ENCODE measurements at places on chromosomes 12 and 14. TPM values are rescaled to one million over a fixed set of nuclear protein-coding genes. Genes with fewer than 3 reads are reported as not detected.

GLIPR1 gene
- total RNA-seq, result 327 TPM

MGP gene
- 0.56 TPM for total RNA-seq

RAD52 gene
- 11.3 TPM for total RNA-seq

SELPLG gene
- 3.2 TPM for total RNA-seq

GDF3 gene
- not detected for total RNA-seq

SLC5A8 gene
- total RNA-seq, result not detected

HOMEZ gene
- total RNA-seq, result 7.7 TPM

TMEM121 gene
- total RNA-seq, result 3.9 TPM

HOXC9 gene
- not detected for total RNA-seq

KLRG1 gene
- total RNA-seq, result 0.56 TPM

AQP5 gene
- not detected for total RNA-seq

KANSL2 gene
- 46.4 TPM for total RNA-seq

IGF1 gene
- 0.28 TPM for total RNA-seq

CCDC177 gene
- not detected for total RNA-seq

GRCh38 chr12:45655186-45655585 lies 74.3 kb upstream of the ARID2 start:
- peak; percentile 47 for DNase-seq

- DNase-seq, result no peak
Observed at GRCh38 chr12:67802731-67803130, 154.2 kb downstream of the DYRK2 start.

DNA sequence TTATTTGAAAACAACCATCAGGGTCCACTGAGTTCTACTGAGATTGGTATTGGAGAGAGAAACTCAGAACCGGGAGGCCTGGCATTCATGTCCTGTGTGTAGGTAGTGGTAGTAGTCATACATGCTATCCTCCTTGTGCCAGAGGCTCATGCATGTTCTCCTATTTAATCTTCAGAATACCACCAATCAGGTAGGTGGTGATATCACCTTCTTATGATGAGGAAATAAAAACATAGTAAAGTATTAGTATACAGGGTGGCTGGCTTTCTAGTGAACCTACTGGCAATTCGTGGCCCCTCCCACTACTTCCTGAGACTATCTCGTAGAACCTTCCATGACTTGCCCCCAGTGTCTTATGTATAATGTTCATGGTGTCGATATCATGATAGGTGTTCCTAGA lies 40.5 kb upstream of the EID3 start:
- no peak for DNase-seq

GRCh38 chr12:93645702-93646101 lies 31.5 kb upstream of the CRADD start:
- peak; percentile 71 for DNase-seq

DNA sequence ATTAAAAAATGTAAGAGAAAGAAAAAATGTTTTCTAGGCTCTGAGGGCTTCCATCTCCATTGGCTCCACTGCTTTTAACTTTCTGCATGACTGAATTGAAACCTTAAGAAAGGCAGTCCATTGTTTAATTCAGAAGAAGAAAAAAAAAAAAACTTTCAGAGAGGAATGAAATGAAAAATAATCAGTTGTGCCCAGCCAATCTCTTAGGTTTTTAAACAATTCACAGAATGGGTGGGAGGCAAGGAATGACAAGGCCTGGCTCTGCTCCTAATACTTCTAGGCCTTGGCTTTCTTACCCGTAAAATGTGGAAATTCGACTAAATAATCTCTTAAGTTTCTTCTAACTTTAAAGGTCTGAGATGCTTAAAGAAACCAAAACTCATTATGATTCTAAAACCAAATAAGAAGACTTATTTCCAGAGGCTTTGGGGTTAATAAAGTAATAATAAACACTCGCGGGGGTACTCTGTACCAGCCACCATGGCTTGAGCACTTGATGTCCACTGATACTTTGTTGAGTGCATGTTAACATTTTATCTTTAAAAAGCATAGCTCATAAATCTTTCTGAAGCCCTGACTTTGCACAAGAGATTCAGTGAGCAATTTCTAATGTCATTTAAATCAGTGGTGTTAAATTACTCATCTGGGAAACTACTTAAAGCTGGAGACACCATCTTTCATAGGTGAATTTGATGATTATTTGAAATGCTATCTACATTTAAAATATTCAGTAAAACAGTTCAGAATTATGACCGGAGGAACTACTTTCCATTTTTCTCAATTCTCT lies 49.6 kb downstream of the STON2 start:
- no peak for DNase-seq

- DNase-seq, result no peak
Observed at GRCh38 chr12:31323391-31324115, 2.4 kb downstream of the SINHCAF start.

GRCh38 chr14:43540948-43541347 lies 966.1 kb downstream of the FSCB start:
- DNase-seq, result no peak

DNA sequence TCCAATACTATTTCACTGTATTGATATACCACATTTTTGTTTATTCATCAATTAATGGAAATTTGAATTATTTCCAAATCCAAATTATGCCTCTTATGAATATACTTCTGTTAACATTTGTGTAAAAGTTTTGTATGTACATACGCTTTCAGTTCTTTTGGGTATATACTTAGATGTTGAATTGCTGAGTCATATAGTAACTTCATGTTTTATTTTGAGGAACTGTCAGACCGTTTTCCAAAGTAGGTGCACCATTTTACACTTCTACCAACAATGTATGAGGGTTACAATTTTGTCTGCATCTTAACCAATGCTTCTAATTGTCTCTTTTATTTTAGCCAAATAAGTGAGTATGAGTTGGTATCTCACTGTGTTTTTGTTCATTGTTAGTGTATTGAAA lies 10.2 kb upstream of the CCER1 start:
- DNase-seq, result no peak

- DNase-seq, result no peak
Observed at GRCh38 chr12:83190631-83191390, 504.1 kb downstream of the TMTC2 start.

DNA sequence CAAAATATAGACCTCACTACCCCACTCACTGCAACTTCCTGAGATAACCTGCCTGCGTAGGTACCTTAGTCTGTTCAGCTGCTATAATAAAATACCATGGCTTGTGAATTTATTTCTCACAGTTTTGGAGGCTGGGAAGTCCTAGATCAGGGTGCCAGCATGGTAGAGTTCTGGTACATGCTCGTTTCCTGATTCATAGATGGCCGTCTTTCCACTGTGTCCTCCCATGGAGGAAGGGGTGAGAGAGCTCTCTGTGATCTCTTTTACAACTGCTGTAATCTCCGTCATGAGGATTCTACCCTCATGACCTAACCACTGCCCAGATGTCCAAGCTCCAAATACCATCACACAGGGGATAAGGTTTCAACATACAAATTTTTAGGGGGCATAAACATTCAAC lies 49.7 kb downstream of the KCNA1 start:
- DNase-seq, result no peak

GRCh38 chr12:121892673-121893561 lies 4.3 kb downstream of the PSMD9 start:
- peak; percentile 10 for DNase-seq

- no peak for DNase-seq
Observed at GRCh38 chr12:58593557-58594304, 326.6 kb downstream of the LRIG3 start.

DNA sequence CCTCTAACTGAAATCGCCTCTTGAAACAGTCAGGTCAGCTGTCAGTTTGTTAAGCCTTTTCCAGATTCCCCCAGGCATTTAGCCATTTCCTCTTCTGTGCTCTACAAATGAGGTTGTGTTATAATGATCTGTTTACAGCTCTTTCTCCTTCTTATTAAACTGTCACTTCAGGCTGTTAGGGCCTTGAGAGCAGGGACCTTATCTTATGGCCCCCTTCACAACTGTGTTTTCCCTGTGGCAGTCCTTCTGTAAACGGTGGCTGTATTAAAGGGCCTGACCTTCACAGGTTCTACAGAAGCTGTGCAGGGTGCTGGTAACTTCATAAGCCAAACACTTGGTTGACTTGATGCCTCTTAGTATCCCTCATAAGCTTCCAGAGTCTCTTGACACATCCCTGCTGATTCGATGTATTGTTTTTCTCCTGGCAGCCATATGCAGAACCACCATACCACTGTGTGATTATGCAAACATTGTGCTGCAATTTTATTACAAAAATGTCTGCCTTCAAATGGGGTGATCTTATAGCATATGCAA lies 104.7 kb downstream of the PLEKHA5 start:
- DNase-seq, result peak; percentile 35

GRCh38 chr12:109578330-109578927 lies 4.8 kb downstream of the MVK start:
- no peak for DNase-seq

- peak; percentile 55 for DNase-seq
Observed at GRCh38 chr12:95322326-95322725, 104.7 kb downstream of the VEZT start.

DNA sequence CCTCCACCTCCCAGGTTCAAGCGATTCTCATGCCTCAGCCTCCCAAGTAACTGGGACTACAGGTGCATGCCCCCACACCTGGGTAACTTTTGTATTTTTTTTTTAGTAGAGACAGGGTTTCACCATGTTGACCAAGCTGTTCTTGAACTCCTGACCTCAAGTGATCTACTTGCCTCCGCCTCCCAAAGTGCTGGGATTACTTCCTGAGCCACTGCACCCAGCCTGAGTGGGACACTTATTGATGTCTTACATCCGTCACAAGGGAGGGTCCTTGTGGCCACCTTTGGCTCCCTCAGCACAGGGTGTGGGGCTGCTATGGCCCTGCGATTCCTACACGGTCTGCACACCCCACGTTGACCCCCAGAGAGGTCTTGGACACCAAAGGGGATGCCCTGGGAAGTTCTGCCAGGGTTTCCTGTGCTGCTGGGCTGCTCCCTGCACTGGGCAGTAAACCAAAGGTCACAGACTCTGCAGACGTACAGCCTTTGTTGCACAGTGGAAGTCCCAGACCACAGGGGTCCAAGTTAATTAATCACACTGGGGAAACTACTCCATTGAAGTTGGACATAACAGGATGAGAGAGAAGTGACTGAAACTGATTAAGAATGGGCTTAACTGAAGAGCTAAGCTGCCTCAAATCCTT lies 95.7 kb downstream of the SAMD4A start:
- no peak for DNase-seq

DNA sequence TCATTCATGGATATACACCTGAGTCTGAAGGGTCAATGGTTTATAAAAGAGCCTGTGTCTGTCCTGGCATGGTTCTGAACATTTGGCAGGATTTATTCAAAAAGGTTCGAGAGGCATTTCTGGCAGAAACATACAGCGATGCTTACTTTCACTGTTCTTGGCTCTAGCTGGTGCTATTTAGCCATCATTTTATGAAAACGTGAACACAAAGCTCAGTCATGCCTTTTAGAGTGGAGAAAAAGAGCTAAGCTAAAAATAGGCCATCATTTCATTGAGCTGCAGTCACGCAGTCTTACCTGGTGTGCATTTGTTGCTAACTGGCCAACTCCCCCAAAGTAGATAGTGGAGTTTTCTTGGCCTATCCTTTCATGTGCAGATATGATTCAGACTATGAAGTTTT lies 1209.5 kb downstream of the SLC16A7 start:
- no peak for DNase-seq

Measured in IMR-90 (cell line).